ENCODE measurements at places on chromosomes 13 and 19.

DNA sequence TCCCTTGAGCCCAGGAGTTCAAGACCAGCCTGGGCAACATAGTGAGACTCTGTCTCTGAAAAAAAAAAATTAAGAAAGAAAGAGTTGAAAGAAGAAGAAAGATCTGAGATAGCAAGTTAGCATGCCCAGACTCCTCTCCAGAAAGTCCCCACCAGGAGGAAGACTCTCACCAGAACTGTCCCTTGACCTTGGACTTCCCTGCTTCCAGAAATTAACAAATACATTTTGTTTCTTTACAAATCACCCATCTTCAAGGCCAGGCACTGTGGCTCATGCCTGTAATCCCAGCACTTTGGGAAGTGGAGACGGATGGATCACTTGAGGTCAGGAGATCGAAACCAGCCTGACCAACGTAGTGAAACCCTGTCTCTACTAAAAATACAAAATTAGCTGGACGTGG, 44.3 kb upstream of the KLF2 start:
- no peak for DNase-seq

DNA sequence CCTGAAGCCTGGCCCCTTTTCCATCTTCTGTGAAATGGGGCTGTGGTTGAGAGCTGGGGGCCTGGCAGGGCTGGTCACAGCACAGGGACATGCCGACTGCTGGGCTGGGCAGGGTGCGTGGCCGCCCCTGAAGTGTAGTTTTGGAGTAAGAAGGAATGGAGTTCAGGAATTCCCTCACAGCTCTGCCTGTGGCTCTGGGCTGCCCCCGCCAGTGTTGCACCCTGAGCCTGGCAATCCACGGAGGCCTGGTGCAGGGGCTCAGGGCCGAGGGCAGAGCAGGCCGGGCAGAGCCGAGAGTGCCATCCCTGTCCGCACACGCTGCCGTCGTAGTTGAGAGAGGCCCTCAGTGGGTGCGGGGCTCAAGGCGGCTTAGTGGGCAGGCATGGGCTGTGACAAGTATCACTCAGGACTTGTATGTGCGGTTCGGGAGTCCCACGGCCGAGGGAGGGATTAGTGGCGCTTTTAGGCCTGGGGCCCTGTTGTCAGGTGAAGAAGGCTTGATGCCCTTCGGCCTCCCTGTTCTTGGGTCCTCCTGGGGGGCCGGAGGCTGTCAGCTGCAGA, 9.7 kb downstream of the SPPL2B start:
- DNase-seq = no peak

DNA sequence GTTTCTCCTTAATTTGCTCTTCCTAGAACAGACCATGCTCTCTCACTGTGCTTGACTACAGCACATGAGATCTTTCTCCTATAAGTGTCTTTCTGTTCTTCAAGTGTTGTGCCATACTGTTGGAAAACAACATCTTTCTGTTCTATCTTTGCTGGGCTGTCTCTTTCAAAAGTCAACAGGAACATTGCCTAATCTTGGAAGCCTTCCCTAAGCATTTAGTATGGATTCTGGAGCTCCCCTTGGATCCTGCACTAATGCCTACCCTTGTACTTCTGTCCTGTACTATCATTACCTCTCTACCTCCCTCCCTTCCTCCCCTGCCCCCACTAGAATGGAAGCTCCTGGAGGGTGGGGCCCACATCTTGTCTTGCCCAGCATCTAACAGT, 26.8 kb downstream of the STARD13 start:
- DNase-seq = no peak

- DNase-seq = no peak
Measured at GRCh38 chr19:3963458-3964255, 7.2 kb downstream of the DAPK3 start.

DNA sequence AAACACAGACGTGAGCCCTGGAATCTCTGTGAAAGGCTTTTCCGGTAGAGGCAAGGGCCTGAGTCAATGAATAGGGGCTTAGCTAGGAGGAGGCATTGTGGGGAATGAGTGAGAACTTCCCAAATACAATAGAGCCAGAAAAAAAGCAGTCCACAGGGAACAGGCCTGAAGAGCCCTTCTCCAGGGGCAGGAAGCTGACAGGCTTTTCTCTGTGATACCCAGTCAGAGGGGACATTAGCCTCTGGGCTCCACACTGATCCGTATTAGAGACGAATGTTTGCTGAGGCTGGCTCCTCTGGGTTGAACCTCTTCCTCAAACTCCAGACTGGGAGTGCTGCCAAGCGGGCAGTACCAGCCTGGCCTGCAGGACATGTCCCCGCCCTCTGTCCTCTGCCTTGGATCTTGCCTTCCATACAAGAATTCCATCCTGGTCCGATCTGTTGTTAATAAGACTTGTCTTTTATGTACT, 2.3 kb downstream of the DHRS12 start:
- peak; percentile 57 for DNase-seq

GRCh38 chr19:38556521-38557174, 61.1 kb downstream of the MAP4K1 start:
- DNase-seq = no peak

GRCh38 chr13:26680572-26680971, 80.0 kb downstream of the GPR12 start:
- no peak for DNase-seq

GRCh38 chr19:52635786-52636570, 2.2 kb downstream of the ZNF83 start:
- no peak for DNase-seq

- no peak for DNase-seq
Measured at GRCh38 chr19:47595944-47596343, 13.0 kb upstream of the BICRA start.

DNA sequence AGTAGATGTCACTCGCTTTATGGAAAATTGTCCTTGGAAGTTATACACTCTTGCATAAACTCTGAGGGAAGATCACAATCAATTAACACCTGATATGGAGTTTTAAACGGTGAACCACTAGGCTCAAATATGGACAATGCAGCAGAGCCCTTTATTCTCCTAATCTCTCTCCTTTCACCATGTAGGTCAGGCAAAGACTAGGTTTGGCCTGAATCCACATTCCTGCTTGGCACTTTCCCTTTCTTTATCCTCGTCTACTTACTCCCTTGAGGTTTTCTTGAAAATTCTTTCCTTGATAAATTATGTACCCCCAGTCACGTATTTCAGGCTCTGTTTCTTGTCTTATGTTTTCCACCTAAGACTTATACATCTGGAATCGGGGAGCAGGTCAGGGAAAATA, 751.7 kb downstream of the DACH1 start:
- DNase-seq = no peak

DNA sequence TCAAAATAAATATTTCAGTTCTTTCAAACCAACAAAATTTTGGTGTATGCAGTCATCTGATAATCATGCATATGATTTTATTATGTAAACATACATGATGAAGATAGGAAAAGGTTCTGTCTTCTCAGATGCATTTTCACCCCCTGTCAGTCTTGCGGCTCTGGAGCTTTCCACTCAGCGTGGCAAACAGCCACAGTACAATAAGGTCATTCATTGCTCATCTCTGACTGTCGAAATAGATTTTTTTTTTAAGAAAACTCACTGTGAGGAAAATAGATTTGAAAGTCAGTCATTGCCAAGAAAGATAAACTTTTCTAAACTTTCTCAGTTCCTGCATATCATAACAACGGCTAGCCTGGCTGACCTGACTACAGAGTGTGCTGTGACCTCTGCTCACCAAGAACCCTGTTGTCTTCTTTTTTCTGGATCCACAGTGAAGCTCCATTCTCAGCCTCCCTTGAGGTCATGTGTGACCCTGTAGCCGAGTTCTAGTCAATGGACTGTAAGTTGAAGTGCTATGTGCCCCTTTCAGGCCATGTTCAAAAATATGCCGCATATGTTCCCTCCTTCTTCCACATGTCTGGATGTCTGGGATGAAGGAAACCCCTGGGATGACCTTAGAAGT, 519.6 kb downstream of the KLF5 start:
- no peak for DNase-seq

- no peak for DNase-seq
Measured at GRCh38 chr13:95295026-95295425, 6.2 kb downstream of the ABCC4 start.

DNA sequence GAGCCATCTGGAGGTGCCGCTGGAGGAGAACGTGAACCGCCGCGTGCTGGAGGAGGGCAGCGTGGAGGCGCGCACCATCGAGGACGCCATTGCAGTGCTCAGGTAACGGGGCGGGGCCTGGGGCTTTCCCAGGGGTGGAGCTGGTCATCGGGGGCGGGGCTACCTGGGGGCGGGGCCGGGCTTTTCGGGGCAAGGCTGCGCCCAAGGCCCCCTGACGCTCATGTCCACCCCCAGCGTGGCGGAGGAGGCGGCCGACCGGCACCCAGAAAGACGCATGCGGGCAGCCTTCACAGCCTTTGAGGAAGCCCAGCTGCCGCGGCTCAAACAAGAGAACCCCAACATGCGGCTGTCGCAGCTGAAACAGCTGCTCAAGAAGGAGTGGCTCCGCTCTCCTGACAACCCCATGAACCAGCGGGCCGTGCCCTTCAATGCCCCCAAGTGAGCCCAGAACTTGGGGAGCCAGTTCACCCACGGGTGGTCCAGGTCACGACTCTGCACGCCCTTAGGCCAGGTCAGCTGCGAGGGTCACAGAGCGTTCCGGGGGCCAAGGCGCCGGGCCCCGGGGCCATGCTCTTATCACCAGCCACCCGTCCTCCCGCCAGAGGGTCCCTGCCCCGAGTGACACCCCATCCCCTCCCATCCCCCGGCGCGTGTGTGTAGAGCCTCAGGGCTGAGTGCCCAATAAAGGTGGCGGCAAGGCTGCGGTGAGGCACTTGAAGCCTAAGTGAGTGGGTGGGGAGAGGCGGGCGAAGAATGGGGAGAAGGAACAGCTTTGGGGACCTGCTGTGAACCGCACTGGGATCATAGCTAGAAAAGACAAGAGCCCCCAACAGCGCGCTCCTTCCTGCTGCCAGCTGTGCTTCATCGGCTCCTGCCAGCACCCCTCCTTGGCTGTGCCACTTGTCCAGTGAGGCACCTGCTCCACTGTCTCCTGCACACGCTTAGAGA, 10.7 kb downstream of the CCDC124 start:
- no peak for DNase-seq

DNA sequence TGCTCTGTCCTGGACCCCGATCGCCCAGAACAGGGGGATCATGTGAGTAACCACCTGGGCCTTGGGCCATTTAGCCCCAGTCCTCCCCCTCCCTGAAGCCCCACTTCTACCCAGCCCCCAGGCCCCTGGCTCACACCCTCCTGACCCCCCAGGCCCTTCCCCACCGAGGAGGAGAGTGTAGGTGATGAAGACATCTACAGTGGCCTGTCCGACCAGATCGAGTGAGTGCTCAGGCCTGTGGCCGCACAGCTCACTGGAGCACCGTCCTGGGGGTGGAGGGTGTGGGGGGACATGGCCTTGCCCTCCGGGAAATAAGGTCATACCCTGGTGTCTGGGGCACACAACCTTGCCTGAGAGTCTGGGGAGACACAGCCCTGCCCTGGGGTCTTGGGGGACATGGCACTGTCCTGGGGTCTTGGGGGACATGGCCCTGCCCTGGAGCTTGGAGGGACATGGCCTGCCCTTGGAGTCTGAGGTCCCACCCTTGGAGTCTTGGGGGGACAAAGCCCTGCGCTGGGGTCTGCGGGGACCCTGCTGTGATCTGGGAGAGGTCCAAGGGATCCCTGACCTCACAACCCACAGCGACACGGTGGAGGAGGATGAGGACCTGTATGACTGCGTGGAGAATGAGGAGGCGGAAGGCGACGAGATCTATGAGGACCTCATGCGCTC, 49.3 kb downstream of the VAV1 start:
- no peak for DNase-seq

DNA sequence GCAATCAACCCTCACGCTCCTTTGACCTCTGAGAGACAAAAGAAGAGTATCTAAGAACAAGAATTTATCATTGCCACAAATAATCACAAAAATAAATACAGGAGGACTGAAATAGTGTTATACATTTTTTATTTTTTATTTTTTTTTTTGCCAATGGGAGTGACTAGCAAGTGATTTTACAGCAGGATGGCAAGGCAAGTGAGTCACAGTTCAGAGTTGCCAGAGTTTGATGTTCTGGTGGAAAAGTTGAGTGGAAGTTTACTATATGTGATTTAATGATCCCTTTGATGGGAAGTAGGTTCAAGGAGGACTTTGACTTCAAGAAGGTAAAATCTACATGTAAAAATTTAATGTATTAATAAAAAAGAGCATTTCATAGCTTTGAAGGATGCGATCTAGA, 2691.4 kb downstream of the PCDH9 start:
- DNase-seq = no peak

- DNase-seq = peak; percentile 84
Measured at GRCh38 chr13:113001241-113002140, 32.5 kb downstream of the MCF2L start.

- no peak for DNase-seq
Measured at GRCh38 chr19:48934837-48935236, 1.3 kb downstream of the DHDH start.

- DNase-seq = no peak
Measured at GRCh38 chr13:75137911-75138571, 343.9 kb downstream of the TBC1D4 start.

DNA sequence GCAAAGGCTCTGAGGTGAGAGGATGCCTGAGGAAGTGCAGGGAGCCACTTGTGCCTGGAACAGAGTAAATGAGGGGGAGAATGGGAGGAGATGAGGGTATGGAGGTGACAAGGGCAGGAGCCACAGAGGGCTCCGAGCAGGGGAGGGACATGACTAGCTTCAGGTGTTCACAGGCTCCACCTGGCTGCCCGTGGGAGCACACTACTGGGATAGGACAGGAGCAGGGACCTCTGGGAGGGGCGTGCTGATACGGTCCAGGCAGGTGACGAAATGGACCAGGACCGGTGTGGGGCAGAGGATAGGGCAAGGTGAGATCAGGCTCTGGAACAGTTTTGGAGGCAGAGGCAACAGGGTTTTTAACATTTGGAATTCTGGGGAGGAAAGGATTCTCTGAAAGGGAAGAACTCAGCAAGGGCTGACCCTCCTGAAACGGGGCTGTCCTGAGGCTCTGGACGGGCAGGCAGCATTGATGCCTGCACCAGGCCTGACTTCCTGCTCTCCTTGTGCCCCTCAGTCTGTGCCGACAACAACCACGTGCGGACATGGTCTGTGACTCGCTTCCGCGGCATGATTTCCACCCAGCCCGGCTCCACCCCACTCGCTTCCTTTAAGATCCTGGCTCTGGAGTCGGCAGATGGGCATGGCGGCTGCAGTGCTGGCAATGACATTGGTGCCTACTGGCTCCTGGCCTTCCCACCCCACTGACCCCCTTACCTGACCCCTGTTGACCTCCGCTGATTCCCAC, 11.6 kb downstream of the SHKBP1 start:
- DNase-seq = no peak

- DNase-seq = no peak
Measured at GRCh38 chr13:59450229-59450628, 713.5 kb downstream of the DIAPH3 start.

- no peak for DNase-seq
Measured at GRCh38 chr19:805600-806550, 8.6 kb downstream of the PTBP1 start.

GRCh38 chr19:40549007-40549708, 27.5 kb upstream of the SHKBP1 start:
- DNase-seq = peak; percentile 59

GRCh38 chr19:29241324-29241723, 28.4 kb upstream of the UQCRFS1 start:
- no peak for DNase-seq

- DNase-seq = peak; percentile 85
Measured at GRCh38 chr19:5031231-5032100, 62.6 kb downstream of the KDM4B start.

GRCh38 chr13:106295971-106296370, 239.5 kb downstream of the EFNB2 start:
- no peak for DNase-seq

- peak; percentile 16 for DNase-seq
Measured at GRCh38 chr13:113649212-113649611, 8.8 kb downstream of the ATP4B start.

Measured in left hindlimb (tissue), 1 donor.